ENCODE measurements at places on chromosomes 11 and 22.

- no peak for DNase-seq
Observed at GRCh38 chr22:18013436-18013835, 10.9 kb downstream of the MICAL3 start.

GRCh38 chr11:71433648-71434450, 14.3 kb downstream of the DHCR7 start:
- no peak for DNase-seq

DNA sequence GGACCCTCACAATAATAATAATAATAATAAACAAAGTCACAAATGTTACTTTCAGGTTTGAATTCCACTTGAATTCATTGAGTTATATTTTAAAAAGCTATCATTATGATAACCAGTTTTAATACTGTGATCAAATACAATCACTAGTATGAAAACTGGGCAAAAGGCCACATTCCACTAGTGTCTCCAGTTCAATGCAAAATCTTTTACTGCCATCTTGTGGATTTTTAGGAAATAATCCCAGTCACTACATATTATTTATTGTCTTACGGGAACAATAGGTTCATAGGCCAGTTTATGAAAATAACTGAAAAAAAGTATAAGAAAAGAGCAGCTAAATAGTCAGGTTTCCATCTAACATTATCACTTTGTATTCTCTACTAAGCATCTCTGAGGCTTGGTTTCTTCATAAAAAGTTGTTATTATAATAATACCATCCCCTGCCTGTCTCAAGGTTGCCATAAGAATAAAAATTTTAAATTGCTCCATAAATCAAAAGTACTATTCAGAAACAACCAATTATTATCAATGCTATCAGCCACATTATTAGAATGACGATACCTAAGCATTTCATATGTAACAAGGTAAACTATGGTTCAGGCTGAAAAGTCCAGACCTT, 533.9 kb upstream of the CCDC90B start:
- no peak for DNase-seq

- no peak for DNase-seq
Observed at GRCh38 chr22:50114221-50115021, 24.6 kb downstream of the MOV10L1 start.

- no peak for DNase-seq
Observed at GRCh38 chr11:19539861-19540260, 172.8 kb upstream of the NAV2 start.

DNA sequence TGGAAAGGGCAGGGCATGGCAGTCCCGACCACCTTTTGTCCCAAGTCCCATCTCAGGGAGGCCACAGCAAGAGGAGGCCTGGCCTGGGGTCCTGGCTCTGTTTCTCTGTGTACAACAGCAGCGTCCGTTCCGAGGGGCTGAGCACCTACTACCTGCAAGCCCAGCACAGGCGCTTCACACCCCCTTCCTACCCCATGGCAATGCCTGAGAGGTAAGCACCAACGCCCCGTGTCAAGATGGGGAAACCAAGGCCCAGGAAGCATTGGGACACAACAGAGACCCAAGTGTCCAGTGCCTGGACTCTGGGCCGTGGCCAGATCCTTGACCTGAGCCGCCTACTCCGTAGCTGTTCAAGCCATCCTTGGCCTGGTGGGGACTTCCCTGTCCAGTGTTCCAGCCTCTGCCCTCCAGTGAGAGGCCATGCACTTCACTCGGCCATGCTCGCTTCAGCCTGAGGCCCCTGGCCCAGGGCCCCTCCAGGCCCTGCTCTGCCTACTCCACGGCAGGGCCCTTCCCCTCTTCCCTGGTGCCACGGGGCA, 14.3 kb upstream of the TCF20 start:
- no peak for DNase-seq

All from NCI-H2081 treated with DMSO at 0.1 percent for 48 hours (cell line).